Endothelial cell (in vitro differentiated cells): ENCODE measurements at places on chromosomes 1 and 21. TPM values are rescaled to one million over a fixed set of nuclear protein-coding genes. Genes with fewer than 3 reads are reported as not detected.

GRCh38 chr1:56137521-56138505 lies 441.6 kb downstream of the PLPP3 start:
- DNase-seq, result no peak

GRCh38 chr1:242800521-242800920 lies 276.0 kb upstream of the PLD5 start:
- no peak for DNase-seq

- DNase-seq, result no peak
These were observed 591.7 kb downstream of the SMYD3 start for GRCh38 chr1:245915406-245915805.

- no peak for DNase-seq
These were observed 35.0 kb downstream of the CTTNBP2NL start for GRCh38 chr1:112431038-112431437.

TDRD10 gene
- 27.8 TPM for total RNA-seq

PRAMEF25 gene
- total RNA-seq, result not detected

GRCh38 chr1:47478090-47478489 lies 40.2 kb downstream of the FOXD2 start:
- no peak for DNase-seq
